ENCODE measurements at places on chromosomes 5 and 9.

DNA sequence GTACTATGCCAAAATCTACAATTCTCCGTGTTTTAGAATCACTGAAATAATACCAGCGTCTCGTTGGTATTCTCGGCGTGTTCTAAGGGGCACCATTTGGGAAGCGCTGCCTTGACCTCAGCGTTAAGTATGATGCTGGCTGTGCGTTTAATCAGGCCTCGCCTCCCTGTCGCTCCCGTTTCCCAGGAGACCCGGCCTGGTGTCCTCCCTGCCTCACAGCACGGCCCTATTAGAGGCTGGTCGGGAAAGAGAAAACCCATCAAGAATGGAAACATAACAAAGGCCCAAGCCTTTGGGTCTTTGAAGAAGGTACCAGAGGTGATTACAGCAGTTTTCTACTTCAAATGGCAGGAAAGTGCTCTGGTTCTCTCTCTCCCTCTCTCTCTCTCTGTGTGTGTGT, 30.0 kb downstream of the GFPT2 start:
- no peak for DNase-seq

GRCh38 chr5:173247041-173247440, 12.0 kb upstream of the NKX2-5 start:
- no peak for DNase-seq

DNA sequence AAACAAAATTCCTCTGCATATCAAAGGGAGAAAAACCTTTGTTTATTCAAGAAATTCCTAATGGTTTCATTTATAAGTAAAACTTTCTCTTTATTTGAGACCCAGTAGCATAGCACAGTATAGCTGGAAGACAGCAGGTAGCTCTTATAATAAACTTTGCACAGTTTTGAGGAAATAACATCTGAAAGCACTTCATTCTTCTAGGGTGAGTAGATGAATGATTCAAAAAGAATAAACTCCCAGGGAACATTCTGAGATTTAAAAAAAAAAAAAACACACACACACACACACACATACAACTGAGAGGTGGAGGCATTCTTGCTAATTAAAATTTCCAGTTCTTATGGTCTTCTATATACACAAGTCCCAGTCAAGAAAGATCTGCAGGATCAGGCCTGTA, 197.3 kb downstream of the BNC2 start:
- DNase-seq = no peak

- DNase-seq = no peak
Measured at GRCh38 chr5:14659821-14660607, 4.5 kb upstream of the OTULIN start.

- DNase-seq = no peak
Measured at GRCh38 chr9:106981396-106982287, 118.7 kb downstream of the ZNF462 start.

DNA sequence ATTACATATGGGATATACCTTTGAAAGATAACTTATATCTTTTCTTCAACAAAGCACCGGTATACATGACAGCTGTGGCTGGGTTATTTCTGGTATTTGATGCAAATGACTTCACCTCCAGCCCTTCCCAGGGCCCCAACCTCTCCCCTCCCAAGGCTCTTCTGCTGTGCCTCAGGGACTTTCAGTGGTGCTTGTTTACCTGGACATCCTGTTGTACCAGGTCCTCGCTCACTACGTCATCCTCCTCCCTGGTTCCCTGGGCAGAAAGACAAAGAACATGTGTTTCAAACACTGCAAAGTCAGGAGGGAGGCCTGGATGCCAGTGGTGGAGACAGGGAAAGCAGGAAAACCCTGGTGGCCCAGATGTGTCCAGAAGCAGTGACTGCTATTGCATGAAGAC, 23.4 kb downstream of the ANXA6 start:
- DNase-seq = no peak

- no peak for DNase-seq
Measured at GRCh38 chr5:77171141-77171910, 39.2 kb upstream of the PDE8B start.

DNA sequence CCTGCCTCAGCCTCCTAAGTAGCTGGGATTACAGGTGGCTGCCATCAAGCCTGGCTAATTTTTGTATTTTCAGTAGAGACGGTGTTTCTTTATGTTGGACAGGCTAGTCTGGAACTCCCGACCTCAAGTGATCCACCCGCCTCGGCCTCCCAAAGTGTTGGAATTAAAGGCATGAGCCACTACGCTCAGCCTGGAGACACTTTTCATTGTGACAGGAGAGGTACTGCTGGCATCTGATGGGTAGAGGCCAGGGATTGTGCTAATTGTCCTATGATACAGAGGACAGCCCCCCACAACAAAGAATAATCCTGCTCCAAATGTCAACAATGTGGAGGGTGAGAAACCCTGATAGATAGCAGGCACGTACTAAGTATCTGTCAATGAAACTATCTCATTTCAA, 91.3 kb upstream of the SLC25A48 start:
- DNase-seq = no peak

DNA sequence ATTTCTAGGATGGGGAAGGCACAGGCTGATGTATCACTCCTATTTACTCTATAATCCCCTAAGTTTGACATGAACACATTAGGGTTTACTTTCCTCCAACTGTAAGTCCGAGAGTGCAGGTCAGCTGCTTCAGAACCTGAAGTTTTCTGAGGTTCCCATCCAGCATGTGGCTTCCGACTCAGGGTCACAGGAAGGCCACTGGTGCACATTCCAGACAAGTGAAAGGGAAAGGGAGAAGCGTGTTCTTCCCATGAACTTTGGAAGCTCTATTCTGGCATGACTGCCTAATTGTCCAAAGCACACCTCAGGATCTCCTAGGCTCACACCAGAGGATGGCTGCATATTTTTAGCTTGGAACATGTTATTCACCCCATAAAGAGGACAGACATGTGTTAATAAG, 602.6 kb downstream of the SEMA5A start:
- no peak for DNase-seq

DNA sequence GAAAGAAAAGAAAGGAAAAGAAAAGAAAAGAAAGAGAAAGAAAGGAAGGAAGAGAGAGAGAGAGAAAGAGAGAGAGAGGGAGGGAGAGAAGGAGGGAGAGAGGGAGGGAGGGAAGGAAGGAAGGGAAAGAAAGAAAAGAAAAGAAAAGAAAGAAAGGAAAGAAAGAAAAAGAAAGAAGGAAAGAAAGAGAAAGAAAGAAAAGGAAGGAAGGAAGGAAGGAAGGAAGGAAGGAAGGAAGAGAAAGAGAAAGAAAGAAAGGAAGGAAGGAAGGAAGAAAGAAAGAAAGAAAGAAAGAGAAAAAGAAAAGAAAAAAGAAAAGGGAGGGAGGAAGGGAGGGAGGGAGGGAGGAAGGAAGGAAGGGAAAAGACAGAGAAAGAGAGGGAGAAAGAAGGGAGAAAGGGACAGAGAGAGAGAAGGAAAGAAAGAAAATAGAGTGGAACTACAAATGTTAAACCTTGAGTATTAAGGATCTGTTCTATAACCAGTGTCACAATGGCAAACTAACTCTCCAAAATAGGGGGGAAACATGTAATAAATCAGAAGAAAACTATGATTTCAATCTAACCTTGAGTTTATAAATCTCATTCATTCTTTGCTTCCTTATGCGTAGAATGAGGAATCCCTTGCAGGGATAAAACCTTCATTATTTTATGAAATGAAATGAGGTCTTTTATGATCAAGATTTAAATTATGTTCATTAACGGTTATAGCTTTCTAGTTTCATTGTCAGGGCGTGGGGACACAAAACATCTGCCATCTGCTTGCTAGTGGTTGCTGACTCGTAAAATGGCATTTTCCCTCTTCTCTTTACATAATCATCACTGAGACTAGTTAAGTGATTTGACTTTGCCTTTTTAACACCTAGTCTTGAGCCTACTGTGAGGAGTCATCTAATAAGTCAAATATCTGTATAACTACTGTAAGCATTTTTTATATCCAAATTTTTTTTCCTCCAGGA, 40.7 kb upstream of the RAD23B start:
- no peak for DNase-seq

DNA sequence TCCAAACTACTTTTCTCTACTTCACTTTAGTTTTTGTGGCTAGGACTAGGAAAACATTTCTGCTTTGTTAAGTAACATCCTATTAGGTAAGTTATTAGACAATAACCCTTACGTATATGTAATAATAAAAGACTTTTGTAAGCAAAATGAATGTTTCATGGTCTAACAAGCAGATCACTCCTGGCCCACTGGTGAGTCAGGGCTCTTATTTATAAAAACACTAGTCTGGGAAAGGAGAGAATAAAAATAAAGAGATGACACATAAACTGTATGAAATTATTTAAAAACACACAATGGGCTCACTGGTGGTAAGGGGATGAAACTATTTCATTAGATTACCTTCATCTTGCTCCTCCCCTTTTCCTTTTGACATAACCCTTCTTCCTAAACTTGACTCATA, 2212.2 kb upstream of the ACO1 start:
- no peak for DNase-seq

DNA sequence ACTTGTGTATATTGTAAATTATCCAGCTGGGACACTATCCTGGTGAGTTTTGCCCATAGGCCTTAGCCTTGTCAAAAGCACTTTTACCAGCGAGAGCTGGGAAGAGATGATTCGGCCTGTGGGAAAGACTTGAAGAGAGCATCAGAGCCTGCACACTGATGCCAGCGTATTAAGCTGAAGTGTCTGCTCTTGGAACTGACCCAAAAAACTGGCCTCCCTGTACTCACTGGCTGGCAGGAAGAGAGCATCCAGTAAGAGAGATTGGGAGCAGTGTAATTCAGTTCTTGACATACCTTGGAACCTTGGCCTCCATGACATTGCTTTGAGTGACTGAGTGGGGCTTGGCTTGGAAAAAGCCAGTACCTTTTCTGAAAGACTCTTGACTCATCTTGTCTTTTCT, 73.7 kb downstream of the ZNF462 start:
- DNase-seq = no peak

DNA sequence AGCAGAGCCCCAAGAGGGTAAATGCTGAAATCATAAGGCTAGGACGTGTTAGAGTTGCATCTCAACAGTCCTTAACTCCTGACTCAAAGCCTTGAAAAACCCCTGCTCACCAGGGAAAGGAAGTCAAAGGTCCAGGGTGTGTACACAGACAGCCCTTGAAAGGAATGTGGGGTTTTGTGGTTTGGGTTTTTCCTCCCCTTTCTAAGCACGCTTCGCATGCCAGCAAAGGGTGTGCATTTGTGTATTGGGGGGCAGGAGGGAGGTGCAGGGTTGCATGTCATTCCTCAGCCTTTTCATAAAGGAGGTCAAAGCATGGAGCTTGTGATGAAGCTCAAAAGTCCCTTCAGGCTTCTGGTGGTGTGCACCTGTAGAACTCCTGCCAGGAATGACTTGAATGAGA, 17.3 kb upstream of the XPA start:
- no peak for DNase-seq

DNA sequence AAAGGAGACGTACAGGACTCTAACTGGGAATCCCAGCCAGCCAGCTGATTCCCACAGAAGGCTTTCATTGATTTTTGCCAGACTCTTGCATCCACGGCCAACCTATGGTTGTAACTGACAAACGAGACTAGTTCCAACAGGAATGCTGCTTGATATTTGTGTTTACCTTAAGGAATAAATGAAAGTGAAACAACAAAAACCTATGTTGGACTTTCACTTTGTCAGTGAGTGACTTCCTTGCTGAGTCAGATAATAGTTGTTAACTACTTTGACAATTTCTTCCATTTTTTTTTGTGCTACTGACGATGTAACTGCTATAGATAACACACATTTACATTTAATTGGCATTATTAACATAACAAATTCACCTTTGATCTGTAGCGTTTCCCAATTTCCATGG, 63.4 kb upstream of the LRRTM2 start:
- no peak for DNase-seq
